ENCODE measurements at places on chromosomes 11 and 22.

- no peak for DNase-seq
Observed at GRCh38 chr22:41658869-41659268, 29.8 kb downstream of the SNU13 start.

- peak; percentile 75 for DNase-seq
Observed at GRCh38 chr22:40348025-40348658, 1.8 kb downstream of the ADSL start.

- DNase-seq, result no peak
Observed at GRCh38 chr22:49966774-49967705, 6.5 kb downstream of the PIM3 start.

GRCh38 chr11:376531-377173 is 7.4 kb downstream of the B4GALNT4 start:
- no peak for DNase-seq

DNA sequence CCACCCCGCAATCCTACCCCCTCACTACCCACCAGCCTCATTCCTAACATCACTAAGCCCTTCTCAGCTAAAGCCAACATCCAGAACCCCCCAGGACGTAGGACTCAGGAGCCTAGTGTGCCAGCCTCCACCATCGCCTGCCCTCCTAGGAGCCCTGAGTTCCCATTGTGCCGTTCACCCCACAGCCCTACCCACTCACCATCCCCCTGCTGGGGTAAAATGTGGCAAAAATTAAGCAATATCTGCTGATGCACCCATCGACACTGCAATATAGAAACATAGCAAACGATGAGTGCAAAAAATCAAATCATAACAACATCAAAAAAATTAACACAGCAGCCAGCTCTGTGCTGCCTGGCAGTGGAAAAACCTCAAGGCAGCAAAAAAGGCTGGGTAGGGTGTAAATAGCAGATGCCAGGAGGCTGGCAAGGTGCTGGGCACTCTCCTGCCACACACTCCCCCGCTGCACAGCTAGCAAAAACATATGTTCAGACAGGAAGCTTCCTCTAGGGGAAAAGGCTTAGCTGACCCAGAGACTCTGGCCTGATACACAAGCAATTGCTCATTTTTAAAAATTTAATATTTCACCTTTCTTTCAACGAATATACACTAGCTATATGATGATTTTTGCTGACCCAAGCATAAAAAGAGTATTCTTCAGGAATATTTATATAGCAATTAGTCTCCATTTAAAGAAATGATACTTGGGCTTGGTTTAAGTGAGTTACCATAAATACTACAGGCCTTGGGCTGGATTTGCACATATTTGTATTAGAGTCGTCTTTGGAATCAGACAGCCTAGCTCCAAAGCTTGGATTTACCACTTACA is 33.8 kb downstream of the PRDM10 start:
- DNase-seq, result no peak

DNA sequence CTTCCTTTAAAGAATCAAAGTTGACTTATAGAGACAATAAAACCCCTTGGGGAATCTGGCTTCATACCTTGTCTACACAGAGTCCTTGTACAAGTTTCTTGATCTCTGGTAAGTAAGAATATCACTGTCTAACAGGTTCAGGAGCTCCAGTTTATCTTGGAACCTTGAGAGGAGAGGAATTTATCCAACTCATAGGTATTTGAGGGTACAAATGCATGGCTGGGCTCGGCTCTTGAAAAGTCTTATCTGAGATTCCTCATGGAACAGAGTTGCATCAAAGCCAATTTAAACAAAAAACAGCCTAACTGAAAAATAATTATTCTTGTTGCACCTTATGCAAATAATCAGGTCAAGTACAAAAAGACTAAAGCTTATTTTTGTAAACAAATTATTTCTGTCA is 33.4 kb downstream of the CARD18 start:
- DNase-seq, result no peak

DNA sequence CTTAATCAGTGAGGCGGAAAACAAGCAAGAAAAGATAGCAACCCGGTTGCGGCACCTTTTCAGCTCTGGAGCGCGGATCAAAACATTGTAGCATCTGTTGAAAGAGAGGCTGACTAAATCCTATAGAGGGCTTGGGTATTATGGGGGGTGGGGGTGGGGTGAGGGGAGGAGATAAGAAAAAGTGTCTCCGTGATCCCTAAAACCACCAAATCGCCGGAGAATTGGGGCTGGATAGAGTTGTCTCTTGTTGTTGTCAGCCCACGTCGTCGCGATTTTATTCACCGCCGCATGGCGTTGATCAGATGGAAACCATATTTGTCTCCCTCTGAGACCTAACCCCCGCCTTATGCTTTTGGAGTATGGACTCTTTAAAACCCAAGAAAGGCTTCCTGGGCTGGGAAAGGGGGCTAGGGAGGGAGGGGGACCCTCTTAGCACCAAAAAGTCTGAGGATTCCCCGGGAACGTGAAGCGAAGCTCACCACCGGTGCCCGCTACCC is 13.0 kb downstream of the PAX6 start:
- no peak for DNase-seq

GRCh38 chr11:73999581-74000306 is 9.1 kb downstream of the UCP3 start:
- DNase-seq, result no peak

DNA sequence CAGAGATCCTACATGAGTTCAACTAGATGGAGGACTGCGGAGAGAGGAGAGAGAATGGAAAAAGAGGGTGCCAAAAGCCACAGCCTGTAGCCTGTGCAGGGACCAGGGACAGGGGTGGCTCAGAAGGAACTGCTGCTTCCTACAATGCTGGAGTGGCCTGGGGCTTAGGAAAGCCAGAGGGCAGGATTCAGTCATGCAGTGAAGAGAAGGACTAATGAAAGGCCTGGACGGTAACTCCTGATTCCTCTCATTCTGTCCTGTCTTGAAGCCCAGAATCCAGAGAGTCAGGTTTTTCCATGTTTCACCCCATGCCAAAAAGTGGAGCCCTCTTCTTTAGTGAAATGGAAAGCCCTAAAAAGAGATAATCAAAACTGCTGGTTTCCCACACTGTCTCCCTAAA is 48.4 kb upstream of the INCENP start:
- DNase-seq, result no peak

- no peak for DNase-seq
Observed at GRCh38 chr11:83643115-83643514, 356.9 kb upstream of the CCDC90B start.

DNA sequence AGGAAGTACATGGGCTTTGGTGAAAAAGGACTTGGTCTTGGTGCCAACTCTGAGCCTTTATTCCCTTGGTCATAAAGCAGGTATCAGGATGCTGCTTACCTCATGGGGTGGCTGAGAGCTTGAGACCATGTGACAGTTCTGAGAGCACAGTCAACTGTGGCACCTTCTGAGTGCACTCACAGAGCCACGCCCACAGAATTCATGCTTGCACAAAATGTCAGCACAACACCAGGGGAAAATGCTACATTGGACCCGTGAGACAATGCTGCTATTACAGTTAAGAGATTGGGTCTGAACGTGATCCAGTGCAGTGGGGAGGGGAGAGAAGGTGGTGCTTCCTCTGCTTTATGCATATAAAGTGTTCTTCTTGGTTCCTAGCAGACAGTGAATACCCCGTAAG is 79.5 kb upstream of the SPON1 start:
- no peak for DNase-seq

DNA sequence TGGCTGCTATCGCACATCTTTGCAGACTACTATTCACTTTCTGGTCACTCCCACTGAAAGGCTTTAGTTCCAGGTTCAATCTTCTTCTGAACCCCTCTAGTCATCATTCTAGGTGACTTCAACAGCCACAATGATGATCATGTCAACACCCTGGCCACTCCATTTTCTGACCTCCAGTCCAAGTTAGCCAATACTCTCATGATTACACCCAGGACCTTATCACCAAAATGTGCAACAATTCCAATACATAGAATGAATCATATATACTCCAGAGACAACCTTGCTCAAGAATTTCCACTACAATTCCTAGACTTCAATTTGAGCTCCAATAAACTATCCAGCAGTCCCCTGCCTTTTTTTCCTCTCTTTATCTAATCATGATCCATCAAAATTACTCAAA is 70.7 kb downstream of the PAK1 start:
- DNase-seq, result no peak
